ENCODE measurements at places on chromosomes 6 and 20.

DNA sequence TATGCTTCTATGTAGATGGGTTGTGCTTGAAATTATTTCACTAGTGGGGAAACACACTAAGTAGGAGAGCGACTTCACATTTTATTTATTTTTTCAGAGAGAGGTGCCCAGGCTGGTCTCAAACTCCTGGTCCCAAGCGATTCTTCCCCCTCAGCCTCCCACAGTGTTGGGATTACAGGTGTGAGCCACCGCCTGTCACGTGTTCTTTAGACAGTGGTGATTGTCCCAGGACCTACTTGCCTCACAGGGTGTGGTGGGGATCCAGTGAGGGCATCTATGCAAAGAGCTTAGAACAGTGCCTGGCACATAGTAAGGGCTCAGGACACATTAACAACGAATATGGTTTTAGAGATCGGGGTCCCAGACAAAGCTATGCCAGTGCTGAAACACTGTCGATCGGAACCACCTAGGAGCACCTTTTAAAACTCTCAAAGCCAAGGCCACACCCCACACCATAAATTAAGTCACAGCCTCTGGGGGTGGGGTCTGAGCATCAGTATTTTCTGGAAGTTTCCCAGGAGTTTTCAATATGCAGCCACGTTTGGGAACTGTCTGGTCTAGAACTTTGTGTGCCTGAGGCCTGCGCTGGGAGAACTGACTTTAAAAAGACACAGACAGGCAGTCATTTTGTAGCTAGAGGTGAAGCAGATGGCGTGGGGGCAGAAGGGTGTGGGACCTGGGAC is 4.8 kb upstream of the BCAS4 start:
- no peaks in the 10 kb centered on the region for H3K27me3 ChIP-seq
- no peaks in the 10 kb centered on the region for H3K36me3 ChIP-seq
- H3K27ac ChIP-seq, result no peak overlapping the region
- no peak for DNase-seq

- DNase-seq, result no peak
- H3K36me3 ChIP-seq, result no peaks in the 10 kb centered on the region
- no peaks in the 10 kb centered on the region for H3K4me1 ChIP-seq
- H3K27me3 ChIP-seq, result peaks cover 4% of the 10 kb centered on the region
- H3K27ac ChIP-seq, result no peak overlapping the region
Measured at GRCh38 chr20:57200882-57201695, 65.4 kb downstream of the BMP7 start.

DNA sequence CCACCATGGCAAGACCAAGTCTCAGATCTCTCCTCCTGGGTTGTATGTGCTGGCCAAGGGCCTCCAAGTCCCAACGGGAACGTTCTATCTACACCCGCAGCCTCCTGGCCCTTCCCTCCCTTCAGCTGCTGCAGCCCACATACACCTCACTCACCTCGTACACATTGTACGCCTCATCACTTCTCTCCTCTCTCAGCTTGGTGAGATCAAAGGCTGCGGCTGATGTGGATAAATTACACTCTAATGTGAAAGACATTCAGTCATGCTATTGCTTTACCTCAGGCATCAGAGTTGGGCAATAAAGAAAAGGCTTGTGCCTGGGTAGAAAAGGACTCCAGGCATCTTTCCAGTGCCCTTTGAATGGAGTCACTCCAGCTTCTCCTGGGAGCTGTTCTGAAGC is 135.3 kb upstream of the FOXQ1 start:
- no peaks in the 10 kb centered on the region for H3K36me3 ChIP-seq
- H3K4me3 ChIP-seq, result no peak overlapping the region
- H3K27ac ChIP-seq, result no peak overlapping the region
- H3K4me1 ChIP-seq, result no peaks in the 10 kb centered on the region
- no peak for DNase-seq

DNA sequence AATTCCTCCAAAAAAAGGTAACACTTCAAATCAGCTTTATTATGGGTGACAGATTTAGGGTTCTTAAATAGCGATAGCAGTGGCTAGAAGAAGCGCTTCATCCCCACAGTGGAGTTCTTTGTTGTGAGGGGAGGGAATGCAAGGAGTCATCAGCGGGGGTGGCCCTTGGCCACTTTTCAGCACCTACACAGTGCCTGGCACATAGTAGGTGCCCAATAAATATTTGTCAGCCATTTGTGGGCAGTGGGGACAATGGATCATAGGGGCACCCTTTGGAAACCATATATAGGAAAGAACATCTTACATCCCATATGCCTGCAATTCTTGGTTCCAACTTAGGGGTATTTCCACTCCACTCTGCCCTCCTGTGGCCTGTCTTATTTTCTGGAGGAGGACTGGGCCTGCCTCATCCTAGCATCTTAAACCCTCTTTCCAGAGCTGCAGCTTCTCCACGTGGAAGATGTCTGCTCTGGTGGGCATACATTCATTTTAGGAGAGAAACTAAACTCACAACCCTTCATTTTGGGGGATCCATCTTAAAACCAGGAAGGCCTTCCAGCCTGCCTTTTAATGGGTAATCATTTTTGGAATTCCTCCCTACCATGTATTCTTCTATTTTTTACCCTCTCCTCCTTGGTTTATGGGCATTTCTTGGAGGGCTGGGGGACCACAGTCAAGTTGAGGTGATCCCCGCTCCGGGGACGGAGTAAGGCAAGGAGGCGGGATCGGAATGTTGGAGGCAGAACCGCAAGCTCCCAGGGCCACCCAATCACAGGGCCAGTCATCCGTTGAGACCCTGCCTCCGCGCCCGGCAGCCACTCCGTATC is 2.6 kb upstream of the GPSM3 start:
- H3K27ac ChIP-seq, result peak overlapping the region; percentile 86
- H3K4me1 ChIP-seq, result peaks cover 56% of the 10 kb centered on the region
- H3K4me3 ChIP-seq, result peak overlapping the region; percentile 79
- DNase-seq, result peak; percentile 31
- peaks cover 4% of the 10 kb centered on the region for H3K36me3 ChIP-seq

- H3K4me1 ChIP-seq, result peaks cover 37% of the 10 kb centered on the region
- H3K36me3 ChIP-seq, result no peaks in the 10 kb centered on the region
Measured at GRCh38 chr6:35309611-35310264, 12.1 kb downstream of the DEF6 start.

DNA sequence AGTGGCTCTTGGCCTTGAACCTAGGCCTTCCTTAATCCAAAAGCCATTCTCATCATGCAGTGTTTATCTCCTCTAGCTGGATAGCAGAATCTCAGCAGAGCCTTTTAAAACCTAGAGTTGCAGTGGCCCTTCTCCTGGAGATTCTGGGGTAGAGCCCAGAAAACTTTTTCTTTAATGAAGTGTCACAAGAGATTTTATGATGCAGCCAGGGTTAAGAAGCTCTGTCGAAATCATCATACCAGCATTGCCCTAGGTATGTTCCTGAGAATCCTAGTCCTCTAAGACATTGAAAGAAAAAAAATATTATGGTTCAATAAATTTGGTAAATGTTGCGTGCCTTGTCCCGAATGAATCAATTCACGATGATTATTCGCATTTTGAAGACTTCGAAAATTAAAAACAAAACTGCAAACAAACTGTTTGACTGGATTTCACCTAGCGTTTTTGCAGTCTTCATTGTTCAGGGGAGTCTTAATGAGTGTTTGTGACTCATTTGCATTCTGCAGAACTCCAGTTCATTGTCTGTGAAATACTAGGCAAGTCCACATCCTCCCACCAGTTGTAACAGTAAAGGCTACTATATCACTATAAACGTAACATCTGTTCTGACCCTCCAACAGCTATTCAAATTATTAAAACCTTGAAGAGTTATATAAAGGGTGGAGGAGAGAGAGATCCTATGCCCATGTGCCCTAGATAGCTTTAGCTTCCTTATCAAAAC is 198.6 kb downstream of the UST start:
- DNase-seq, result no peak
- H3K27ac ChIP-seq, result no peak overlapping the region
- H3K27me3 ChIP-seq, result no peaks in the 10 kb centered on the region
- no peak overlapping the region for H3K4me3 ChIP-seq
- peaks cover 3% of the 10 kb centered on the region for H3K4me1 ChIP-seq
- H3K36me3 ChIP-seq, result no peaks in the 10 kb centered on the region

DNA sequence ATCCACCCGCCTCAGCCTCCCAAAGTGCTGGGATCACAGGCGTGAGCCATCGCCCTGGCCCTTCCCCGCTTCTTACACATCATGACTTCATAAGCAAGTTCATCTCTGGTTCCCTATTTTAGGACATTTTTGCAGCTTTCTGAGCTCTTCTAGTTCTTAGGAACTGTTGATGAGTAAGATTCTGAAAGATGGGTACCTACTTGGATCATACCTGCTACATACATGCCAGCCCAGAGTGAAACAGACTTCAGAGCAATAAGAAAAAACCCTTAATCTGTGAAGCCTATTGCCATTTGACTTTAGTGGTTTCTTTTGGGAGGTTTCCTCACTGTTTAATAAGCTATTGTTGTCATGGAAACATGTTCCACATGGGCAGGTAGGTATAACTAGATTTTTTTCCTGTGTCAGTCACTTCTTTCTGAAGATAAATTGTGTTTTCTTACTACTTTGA is 27.9 kb upstream of the TMEM217 start:
- H3K4me1 ChIP-seq, result peaks cover 13% of the 10 kb centered on the region
- H3K4me3 ChIP-seq, result no peak overlapping the region
- peaks cover 4% of the 10 kb centered on the region for H3K27me3 ChIP-seq
- no peak for DNase-seq
- no peak overlapping the region for H3K27ac ChIP-seq
- peaks cover 37% of the 10 kb centered on the region for H3K36me3 ChIP-seq

Data from endothelial cell (in vitro differentiated cells).